ENCODE measurements at places on chromosomes 7 and 10. TPM values are rescaled to one million over a fixed set of nuclear protein-coding genes. Genes with fewer than 3 reads are reported as not detected.

NEUROG3 gene
- 0.18 TPM for total RNA-seq

AKR1C8 gene
- total RNA-seq, result not detected

ENTPD1 gene
- total RNA-seq, result not detected

LAMB1 gene
- total RNA-seq, result 0.16 TPM

AKR1E2 gene
- total RNA-seq, result 9.8 TPM

CPN1 gene
- total RNA-seq, result not detected

FXYD4 gene
- total RNA-seq, result not detected

GRCh38 chr10:34193931-34194626 lies 621.0 kb downstream of the PARD3 start:
- DNase-seq, result no peak

DNA sequence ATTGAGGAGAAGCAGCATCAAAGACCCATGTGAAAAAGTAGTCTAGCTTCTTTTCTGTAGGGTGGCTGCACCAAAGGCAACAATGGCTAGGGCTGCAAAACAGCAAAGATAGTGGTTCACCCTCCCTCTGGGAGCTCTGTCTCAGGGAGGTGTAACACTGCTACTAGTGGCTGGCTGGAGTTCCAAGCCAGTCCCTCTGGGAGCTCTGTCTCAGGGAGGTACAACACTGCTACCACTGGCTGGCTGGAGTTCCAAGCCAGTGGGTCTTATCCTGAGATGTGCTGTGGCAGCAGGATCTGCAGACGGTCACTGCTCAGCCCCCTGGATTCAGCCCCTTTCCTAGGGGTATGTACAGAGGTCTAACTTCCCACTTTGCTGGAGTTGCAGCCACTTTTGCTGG lies 37.9 kb upstream of the TMEM140 start:
- DNase-seq, result no peak

DNA sequence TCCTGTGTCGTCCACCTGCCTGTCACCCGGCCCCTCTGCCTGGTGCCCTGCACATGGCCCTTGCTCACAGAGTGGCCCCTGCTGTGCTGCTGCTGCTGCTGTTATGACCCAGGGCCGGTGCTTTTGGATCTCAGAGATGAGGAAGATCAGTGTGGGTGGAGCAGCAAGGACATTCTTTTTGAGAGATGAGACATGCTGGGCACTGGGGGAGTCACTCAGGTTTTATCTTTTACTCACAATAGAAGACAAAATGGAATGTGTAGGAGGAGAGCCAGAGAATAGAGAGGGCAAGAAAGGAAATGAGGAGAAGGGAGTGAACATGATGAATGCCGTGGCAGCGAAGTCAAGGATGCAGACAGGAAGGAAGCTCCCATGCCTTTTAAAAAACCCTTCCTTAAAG lies 611.5 kb upstream of the DPP6 start:
- no peak for DNase-seq

- no peak for DNase-seq
Measured at GRCh38 chr7:47333554-47333887, 248.4 kb downstream of the TNS3 start.

DNA sequence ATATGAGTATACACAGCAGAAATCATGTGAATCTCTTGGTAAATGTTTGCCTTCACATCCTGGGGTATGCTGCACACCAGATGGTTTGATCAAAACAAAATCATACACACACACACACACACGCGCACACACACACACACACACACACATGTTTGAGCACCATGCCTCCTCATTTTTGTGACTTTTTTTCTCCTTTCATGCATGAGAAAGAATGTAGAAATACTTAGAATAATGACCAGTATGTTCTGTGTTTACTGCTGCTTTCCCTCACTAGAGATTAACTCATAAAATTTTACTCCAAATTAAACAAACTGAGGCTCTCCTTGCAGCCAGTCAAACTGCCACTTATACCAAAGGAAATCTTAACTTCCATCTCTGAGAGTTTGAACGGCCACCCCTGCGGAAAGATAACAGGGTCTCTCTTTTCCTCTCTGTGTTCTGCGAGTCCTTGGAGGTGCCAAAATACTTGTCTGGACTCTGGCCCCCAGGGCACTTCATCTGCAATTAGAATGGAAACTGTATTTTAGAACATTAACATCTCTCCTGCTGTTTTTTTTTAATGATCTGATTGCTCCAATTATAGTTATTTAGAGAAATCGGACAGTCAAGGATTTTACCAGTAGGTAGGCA lies 320.8 kb upstream of the NFE2L3 start:
- DNase-seq, result no peak

- no peak for DNase-seq
Measured at GRCh38 chr7:94451187-94451586, 56.5 kb downstream of the COL1A2 start.

DNA sequence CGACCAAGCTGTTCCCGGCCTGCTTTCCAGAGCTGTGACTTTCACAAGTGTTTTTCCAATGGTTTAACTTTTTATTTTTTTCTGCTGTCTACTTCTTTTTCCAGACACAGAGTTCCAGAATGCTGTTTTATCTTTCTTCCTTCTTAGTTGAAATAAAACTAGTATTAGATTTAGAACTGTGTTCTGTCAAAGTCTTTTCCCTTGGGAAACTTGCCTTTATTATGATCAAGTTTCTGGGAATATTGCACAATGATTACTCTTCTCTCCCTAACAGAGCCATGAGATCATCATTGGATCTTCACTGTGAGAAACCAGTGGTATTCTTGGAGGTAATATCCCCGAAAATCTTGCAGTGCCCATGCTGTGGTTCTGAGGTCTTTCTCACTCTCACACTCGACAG lies 104.9 kb upstream of the KCND2 start:
- no peak for DNase-seq

GRCh38 chr7:75604408-75604807 lies 112.3 kb downstream of the SPDYE5 start:
- no peak for DNase-seq

DNA sequence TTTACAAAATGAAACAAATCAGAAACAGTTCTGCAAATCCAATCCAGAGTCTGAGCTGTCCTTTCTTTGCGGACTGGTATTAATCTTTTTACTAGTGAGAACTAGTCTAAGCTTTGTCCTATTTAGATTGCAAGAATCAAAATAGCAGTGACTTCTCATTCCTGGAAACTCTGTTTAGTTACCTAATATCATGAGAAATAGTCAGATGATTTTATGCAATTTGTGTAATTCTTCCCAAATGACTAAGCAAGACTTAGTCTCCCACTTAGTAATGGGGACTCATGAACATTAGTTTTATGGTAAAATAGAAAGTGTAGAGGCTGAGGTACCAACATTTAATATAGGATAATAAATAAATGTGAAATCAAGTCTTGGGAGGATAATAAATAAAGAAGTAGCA lies 341.3 kb downstream of the DNAJB9 start:
- no peak for DNase-seq

GRCh38 chr7:142784716-142785115 lies 13.9 kb downstream of the PRSS2 start:
- DNase-seq, result peak; percentile 47

- peak; percentile 78 for DNase-seq
Measured at GRCh38 chr10:43427166-43427825, 9.6 kb upstream of the ZNF487 start.

- no peak for DNase-seq
Measured at GRCh38 chr7:1873421-1873820, 203.3 kb downstream of the ELFN1 start.

GRCh38 chr10:102413806-102414561 lies 4.6 kb downstream of the PSD start:
- DNase-seq, result no peak

DNA sequence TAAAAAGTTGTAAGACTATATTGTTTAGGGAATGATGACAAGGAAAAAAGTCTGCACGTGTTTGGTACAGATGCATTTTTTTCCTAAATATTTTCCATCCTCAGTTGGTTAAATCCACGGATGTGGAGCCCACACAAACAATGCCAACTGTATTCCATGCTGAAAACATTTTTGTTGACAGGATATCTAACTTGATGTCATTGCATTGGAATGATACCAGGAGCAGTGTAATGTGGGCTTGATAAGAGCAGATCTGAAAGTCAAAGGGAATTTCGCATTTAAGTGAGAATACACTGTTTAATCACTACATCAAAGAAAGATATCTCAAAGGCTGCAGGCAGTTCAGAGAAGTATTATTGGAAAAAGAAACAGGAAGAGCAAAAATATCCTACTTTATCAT lies 49.5 kb upstream of the TMEM140 start:
- no peak for DNase-seq

GRCh38 chr7:119271147-119271779 lies 1001.7 kb upstream of the KCND2 start:
- DNase-seq, result no peak

GRCh38 chr7:20911081-20911480 lies 124.4 kb upstream of the SP8 start:
- DNase-seq, result no peak

- no peak for DNase-seq
Measured at GRCh38 chr7:84218681-84219080, 24.1 kb upstream of the SEMA3A start.

- no peak for DNase-seq
Measured at GRCh38 chr10:17609523-17610079, 7.6 kb downstream of the HACD1 start.

- no peak for DNase-seq
Measured at GRCh38 chr10:93131986-93132385, 58.3 kb downstream of the CYP26A1 start.

DNA sequence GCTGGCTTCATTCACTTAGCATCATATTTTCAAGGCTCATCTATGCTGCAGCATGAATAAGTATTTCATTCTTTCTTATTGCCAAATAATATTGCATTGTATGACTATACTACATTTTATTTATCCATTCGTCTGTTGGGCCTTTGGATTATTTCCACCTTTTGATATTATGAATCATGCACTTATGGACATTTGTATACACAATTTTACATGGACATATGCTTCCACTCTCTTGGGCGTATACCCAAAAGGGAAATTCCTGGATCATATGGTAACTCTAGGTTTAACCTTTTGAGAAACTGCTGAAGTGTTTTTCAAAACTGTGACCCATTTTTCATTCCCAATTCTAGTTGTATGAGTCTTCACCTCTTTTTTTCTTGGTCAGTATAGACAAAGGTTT lies 80.3 kb upstream of the GNAI1 start:
- no peak for DNase-seq

GRCh38 chr7:157825325-157825724 lies 488.5 kb downstream of the DNAJB6 start:
- DNase-seq, result peak; percentile 41

DNA sequence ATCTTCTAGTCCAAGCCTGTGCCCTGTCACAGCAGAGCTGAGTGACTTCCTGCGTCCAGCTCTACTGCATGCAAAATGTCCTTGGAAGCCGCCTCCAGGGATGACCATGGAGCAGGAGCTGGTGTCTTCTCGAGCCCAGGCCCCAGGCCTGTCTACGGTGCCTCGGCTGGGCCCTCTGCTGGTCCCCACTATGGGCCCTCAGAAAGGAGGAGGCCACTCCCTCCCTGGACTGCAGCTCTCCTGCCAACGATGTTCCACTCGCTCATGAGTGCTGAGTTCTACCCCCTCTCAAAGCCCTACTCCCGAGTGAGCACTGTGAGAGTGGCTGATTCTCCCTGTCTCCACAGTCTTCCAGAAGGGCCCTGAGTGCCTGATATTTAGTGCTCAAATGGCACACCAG lies 504.9 kb downstream of the PTPRN2 start:
- no peak for DNase-seq

DNA sequence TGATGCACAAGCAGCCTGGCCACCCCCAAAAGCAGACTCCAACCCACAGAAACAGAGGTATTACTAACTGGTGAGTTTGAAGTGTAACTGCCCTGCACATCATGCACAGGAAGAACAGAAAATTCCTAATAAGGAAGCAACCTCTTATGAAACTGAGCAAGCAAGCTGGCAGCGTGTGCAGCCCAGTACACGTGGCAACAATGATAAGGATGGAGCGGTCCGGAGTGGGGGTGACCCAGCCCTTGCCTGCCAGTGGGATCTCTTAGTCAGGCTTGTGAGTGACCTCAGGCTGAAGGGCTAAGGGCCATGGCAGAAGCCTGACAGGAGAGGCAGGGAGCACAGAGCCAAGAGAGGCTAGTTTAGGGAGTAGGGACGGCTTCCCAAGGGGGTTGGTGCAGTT lies 22.1 kb upstream of the AOAH start:
- DNase-seq, result no peak

DNA sequence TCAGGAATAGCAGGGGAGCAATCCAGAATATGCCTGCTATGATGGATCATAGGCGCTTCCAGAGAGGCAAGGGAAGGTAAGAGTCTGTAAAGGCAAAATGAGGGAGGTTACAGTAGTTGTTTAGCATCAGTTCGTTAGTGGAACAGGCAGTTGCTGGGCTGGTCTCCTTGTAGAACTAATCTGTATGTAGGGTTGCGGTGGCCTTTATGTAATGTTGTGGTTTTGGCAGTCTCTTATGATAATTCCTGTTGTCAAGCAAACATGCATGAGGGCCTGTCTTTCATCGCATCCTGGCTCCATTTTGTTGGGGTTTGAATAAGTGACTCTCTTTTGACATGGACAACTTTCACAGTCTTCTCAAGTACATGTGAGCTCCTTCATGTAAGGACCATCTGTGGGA lies 427.8 kb upstream of the LRGUK start:
- no peak for DNase-seq

GRCh38 chr7:151748733-151749132 lies 128.2 kb downstream of the PRKAG2 start:
- no peak for DNase-seq

DNA sequence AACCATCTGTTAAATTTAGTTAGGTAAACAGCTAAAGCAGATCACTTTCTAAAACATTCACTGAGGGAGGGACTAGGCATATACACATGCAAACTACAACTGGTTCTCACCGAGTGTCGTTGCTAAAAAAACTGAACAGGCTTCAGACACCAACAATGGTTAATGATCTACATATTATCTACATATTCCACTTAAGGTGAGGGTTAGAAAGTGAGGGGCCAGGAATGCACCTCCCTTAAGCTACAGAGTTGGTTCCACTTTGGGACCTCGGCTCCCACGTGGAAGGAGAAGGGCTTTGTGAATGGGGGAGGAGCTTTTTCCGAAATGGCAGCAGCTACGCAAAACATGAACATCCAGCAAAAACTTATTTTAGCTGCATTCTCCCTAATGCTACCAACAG lies 5.8 kb downstream of the CTBP2 start:
- no peak for DNase-seq

GRCh38 chr7:132430861-132431822 lies 145.1 kb downstream of the PLXNA4 start:
- peak; percentile 58 for DNase-seq
